Temporal lobe (tissue), 4 donors: ENCODE measurements at places on chromosomes 5 and 9. TPM values are rescaled to one million over a fixed set of nuclear protein-coding genes. Genes with fewer than 3 reads are reported as not detected.

ARID3C gene
- total RNA-seq = not detected

PCDHB4 gene
- 5.2 TPM for total RNA-seq

KCNV2 gene
- not detected for total RNA-seq

GFI1B gene
- total RNA-seq = under 0.01 TPM

OGN gene
- 22.9 TPM for total RNA-seq
